ENCODE measurements at places on chromosomes 13 and 19.

DNA sequence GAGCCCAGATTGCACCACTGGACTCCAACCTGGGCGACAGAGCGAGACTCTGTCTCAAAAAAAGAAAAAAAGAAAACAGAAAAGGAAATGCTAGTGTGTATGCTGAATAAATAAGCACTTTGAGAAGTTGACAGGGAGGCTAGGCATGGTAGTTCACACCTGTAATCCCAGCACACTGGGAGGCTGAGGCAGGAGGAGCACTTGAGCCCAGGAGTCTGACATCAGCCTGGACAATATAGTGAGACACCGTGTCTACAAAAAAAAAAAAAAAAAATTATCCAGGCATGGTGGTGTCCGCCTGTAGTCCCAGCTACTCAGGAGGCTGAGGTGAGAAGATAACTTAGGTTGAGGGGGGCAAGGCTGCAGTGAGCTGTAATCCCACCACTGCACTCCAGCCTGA, 19.1 kb upstream of the LDLR start:
- no peak for DNase-seq

DNA sequence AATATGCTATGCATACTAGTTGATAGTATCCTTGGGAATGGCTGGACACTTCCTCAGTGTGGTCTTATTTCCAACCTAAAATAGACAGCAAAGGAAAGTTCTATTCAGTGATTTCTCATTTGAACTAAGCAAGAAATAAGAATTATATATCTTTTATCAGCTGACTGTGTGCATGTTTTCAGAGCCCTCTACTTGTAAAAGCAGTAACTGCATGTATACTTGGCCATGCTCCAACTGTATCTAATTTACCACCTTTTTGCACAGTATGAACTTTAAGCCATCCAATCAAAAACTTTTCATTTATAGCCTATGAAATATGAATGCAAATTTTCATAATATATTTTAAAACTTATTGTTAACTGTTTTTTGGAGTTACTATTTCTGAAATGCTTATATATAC, 136.4 kb upstream of the PCDH9 start:
- no peak for DNase-seq

DNA sequence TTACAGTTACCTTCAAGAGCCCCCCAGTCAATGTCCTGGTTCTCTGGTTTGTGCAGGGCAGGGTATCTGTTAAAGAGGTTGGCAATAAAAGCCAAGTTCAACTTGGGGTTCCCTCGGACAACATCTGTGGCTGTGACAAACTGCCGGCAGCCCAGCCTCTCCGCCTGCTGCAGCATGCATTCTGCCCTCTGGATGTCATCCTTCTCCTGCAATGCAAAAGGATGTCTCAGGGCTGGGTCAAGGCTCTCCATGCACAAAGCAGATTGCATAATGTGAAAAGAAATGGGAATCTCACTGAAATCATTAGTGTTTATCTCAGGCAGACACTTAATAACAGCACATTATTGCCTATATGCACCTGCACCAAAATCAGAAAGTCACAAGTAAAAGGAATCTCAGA, 35.1 kb downstream of the LCP1 start:
- no peak for DNase-seq

DNA sequence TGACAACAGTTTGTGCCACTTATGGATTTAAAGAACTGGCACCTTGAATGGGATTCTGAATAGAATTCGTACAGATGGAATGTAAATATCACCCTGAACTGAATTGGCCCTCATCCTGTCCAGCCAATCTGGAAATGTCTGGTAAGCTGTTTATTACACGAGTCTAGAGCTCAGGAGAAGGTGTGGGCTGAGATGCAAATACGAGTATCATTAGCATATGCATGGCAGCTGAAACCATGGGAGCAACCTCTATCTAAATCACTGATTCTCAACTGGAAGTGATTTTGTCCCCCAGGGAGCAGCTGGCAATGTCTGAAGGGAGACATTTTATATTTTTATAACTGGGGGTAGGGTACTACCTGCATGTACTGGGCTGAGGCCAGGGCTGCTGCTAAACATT, 15.6 kb upstream of the VWA8 start:
- no peak for DNase-seq

DNA sequence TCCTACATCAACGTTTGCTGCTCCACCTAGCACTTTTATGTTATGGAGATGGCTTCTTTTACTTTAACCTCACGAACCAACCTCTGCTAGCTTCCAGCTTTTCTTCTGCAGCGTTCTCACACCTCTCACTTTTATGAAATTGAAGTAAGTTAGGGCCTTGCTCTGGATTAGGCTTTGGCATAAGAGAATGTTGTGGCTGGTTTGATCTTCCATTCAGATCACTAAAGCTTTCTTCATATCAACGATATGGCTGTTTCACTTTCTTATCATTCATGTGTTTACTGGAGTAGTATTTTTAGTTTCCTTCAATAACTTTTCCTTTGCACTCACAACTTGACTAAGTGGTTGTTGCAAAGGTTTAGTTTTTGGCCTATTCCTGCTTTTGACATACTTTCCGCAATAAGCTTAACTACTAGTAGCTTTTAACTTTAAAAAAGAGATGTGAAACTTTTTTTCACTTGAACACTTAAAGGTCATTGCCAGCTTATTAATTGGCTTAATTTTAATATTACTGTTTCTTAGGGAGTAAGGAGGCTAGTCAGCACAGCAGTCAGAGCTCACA, 60.0 kb upstream of the SPRY2 start:
- no peak for DNase-seq

DNA sequence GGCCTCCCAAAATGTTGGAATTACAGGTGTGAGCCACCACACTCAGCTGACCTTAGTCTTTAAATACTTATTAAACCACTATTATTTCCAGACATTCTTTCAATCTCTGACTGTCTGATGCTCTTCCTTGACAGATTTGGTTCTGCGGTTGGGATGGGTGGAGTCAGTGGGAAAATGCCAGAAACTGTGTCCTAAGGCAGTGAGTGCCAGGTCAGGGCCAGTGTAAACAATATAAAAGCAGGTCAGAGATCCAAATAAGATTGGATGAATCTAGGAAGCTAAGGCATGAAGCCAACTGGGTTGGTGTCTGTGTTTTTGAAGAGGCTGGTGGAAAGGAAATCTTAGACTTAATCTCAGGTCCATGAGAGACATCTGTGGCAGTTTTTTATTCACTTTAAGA, 74.7 kb downstream of the KLF5 start:
- DNase-seq: no peak

DNA sequence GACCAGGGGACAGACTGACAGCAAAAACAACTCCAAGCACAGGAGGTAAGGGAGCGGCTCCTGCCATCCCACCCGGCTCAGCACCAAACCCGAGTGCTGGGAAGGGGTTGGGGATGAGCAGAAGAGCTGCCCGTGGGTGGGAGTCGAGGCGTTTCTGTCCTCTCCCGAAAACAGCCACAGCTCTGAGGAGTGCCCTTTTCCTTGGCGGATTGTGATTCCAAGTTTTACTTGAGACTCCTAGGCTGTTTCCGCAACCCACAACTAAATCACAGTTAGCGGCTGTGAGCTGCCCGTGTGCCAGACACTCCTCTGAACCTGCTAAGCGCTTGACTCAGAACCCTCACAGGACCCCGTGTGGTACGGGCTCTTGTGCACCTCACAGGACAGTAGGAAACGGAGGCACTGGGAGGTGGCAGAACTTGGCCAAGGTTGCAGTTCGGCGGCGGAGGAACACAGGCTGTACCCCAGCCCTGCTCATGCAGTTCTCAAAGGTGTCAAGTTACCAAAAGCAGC, 21.4 kb downstream of the CFAP97D2 start:
- no peak for DNase-seq

DNA sequence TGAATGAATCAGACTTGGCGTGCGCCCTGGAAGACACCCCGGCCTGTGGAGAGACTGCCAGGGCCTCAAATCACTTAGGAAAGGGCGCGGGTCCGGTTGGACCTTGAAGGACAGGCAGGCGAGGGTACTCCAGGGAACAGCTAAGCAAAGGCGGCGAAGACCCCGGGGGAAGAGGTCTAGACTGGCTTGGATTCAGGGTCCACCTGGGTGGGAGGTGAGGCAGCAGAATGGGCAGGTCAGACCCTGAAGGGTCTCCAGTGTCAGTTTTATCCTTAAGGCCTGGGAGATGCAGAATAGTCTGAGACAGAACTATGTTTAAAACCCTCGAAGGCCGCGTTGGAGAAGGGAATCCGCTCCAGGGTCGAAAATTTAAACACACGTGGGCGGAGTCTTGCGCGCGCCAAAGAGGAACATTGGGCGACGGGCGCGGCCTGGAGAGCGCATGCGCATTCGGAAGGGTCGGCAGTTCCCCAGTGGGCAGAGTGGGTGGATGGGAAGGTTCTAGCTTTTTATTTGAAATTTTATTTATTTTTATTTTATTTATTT, 567 bp upstream of the SMG9 start:
- peak; percentile 80 for DNase-seq

GRCh38 chr13:104984296-104984818, 1551.1 kb downstream of the EFNB2 start:
- DNase-seq: no peak

DNA sequence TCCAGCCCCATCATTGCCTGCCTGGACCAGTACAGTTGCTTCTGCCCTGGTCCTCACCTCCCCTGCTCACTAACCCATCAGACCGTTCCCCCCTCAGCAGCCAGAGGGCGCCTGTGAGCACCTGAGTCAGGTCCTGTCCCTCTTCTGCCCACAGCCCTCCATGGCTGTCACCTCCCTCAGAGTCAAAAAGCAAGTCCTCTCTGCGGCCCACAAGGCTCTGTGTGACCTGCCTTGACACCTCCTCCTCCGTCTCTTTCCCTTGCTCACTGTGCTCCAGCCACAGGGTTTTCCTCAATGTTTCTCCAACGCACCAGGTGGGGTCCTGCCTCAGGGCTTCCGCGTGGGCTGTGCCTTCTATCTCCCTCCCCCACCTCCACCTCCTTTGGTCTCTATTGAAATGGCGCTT, 29.4 kb upstream of the PTPRS start:
- DNase-seq: peak; percentile 7

GRCh38 chr19:40756502-40757110, 5.6 kb downstream of the SNRPA start:
- DNase-seq: no peak

GRCh38 chr13:20831254-20831653, 57.5 kb upstream of the EEF1AKMT1 start:
- no peak for DNase-seq

DNA sequence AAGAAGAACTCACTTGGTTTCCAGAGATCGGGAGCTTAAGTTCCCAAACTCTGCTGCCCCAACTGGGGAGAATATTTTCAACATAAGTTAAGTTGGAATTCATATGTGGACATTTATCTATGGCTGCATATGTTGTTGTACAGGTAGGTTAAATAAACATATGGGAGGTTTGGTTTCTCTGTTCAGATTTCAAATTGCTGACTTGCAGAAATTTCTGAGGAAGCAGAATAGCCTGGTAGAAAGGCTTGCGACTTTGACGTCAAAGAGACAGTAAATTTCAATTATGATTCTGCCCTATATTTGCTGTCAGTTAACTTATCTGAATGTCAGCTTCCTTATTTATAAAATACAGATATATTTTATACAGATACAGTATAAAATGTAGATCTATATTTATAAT, 40.0 kb upstream of the TPP2 start:
- DNase-seq: no peak

DNA sequence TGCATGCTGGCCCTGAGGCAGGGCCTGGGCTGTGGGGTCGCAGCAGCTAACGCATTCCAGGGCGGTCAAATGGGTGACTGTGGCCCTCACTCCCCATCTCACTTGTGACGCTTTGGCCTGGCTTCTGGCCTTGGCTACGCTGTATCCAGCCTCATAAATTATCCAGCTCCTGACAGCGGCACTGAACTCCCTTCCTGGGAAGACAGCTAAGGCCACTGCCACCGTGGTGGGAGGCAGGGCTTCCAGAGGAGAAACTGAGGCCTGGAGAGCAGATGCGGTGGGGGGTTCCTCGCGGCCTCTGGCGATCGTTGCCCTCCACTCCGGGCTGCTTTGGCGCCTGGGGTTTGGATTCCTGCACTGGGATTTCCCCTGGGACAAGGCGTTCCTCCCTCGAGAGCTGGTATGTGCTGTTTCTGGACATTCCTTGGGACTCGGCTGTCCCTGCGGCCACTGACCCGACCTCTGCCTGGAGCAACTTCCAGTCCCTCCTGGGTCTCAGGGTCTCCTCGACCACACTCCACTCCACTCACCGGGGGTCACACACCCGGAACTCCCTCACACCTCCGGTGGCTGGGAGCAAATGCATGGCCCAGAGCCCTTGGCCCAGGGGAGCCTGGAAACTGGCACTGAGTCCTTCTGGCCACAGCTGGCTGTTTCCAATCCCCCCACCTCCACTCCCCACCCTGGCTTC, 3.4 kb downstream of the TBXA2R start:
- DNase-seq: no peak

- no peak for DNase-seq
Observed at GRCh38 chr13:78258304-78258703, 339.7 kb upstream of the EDNRB start.

DNA sequence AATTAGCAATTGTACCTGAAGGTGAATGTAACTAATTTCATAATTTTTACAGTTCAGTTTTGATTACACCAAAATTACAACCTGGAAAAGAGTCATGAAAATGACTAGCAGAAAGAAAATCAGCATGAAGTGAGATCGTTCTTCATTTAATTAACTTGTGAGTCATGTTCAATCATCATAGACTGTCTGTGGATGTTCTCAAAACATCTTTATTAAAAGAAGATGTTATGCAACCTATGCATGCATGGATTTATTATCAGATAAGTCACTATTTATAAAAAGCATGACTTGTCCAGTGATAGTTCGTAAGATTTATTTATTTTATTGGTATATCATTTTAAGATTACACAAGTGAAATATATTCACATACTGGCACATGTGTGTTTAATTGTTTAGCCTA, 245.9 kb downstream of the ITGBL1 start:
- no peak for DNase-seq

GRCh38 chr19:8821748-8822241, 10.3 kb downstream of the ZNF558 start:
- no peak for DNase-seq

- DNase-seq: no peak
Observed at GRCh38 chr19:2083174-2083854, 12.8 kb downstream of the MOB3A start.

DNA sequence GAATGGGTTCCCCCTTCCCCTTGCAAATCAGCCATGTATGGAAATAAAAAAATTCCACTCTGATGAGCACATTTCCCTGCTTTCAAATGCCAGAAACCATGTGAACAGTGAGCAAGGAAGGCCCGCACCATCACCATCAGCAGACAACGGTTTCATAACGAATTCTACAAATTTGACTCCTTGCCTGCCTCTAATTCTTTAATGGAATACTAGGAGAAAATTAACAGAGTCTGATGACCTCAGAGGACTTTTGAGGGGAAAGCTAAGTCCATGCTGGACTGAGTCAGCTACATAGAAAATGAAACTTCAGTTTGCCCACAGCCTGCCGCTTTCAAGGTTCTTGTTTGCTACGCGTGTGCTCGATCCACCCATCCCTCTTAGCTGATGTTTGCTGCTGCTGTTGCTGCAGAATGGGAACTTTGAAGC, 46.7 kb upstream of the KL start:
- no peak for DNase-seq

- peak; percentile 88 for DNase-seq
Observed at GRCh38 chr13:35953537-35954206, 177.5 kb downstream of the DCLK1 start.

Data from NCI-H2029 (cell line).